Stimulated activated CD4-positive, alpha-beta T cell treated with anti-CD3 and anti-CD28 coated beads, Interleukin-4, amount 100 ng/mL, for 4 hours (primary cell): ENCODE measurements at places on chromosomes 12 and 14.
A peak's percentile ranks its signal among the peaks of the same experiment; 100 is the strongest.

GRCh38 chr14:21326972-21327371 is 47.1 kb downstream of the RPGRIP1 start:
- DNase-seq, result no peak

- DNase-seq, result no peak
Observed at GRCh38 chr12:79897617-79898016, 37.3 kb downstream of the PPP1R12A start.

- no peak for DNase-seq
Observed at GRCh38 chr14:49479432-49479831, 106.7 kb downstream of the RPS29 start.

GRCh38 chr14:72892879-72893635 is 844 bp downstream of the DPF3 start:
- peak; percentile 8 for DNase-seq

GRCh38 chr14:77909911-77910310 is 110.0 kb downstream of the ADCK1 start:
- DNase-seq, result no peak

- no peak for DNase-seq
Observed at GRCh38 chr14:74858022-74858421, 17.9 kb downstream of the PROX2 start.

DNA sequence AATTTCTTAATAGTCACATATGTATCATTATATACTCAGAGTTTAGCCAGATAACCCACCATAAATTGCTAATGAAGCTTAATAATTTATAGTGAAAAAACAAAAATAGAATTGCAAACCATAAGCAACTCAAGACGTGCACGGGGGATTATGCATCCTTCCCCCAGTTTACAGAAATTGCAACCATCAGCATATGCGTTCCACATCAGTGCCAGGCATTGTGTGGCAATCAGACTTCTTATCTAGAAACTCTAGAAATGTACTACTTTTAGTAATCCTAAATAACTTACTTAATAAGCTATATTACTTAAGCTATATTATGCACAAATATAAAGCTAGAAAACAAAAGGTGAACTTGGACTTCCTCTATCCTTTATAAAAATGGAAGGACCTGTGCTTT is 115.8 kb downstream of the CRADD start:
- DNase-seq, result no peak

GRCh38 chr12:65902500-65902899 is 78.2 kb downstream of the HMGA2 start:
- no peak for DNase-seq

DNA sequence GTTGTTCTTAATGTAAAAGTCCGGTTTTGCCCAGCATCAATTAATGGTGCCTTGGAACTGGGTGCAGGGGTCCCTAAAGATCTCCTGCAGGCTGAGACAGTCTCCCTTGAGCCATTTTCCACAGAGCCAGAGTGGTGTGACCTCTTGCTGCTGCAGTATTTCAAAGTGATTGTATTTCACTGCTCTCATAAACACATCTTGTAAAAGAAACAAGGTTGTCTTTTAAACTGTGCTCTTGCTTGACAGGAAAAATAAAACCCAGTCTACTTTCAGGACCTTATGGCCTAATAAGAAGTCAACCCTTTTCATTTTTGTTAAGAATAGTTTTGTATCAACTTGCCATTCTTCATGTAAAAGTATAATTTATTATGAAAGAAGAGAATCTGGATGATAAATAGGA is 44.7 kb downstream of the TMEM117 start:
- no peak for DNase-seq

- no peak for DNase-seq
Observed at GRCh38 chr12:14654842-14655241, 41.6 kb downstream of the GUCY2C start.

- no peak for DNase-seq
Observed at GRCh38 chr14:53640695-53641094, 315.9 kb downstream of the BMP4 start.

GRCh38 chr12:52362118-52362726 is 5.1 kb downstream of the KRT85 start:
- no peak for DNase-seq

DNA sequence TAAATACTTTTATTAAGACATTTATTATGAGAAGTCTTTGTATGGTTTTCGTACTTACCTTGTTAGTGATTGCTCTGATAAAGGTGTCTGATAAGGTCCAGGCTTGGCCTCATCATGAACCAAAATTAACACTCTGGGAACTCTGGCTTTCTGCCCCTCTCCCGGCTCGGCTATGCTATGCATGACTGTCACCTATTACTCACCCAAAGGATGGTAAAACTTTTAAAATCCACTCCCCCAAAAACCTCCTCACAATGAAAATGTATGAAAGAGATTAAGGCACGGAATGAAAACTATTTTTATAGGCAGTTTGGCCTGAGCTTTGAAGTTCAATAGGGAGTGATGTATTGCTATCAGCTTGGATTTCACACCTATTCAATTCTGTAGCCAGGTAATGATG is 217.3 kb upstream of the TBX3 start:
- no peak for DNase-seq

DNA sequence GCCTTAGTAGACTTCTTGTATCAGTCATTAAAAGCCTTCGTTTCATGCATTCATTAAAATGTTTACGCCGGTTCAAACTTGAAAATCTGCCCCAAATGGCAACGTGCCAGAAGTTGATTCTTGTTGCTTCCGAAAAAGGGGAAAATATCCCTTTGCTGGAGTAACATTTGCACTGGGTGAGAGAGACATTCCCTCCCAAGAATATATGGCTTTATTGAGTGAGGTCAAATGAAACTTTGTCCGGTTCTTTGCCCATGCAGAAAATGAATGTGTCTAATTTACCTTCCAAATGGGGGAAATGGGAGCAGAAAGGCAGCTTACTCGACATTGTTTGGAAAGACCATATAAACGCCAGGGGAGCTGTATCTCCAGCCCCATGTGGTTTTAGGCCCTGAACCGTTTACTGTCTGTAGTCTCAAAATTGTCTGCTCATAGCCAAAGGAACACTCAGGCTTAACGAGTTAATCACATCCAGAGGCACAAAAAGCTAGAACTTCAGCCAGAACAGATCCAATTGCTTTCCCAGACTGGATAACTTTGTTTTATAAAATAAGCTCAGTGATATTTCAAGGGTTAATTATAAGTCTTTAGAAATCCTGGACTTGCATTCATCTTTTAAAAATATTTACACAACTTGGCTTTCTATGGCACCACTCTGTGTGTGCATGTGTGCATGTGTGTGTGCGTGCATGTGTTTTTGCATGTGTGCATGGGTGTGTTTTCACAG is 2.9 kb upstream of the EMP1 start:
- DNase-seq, result no peak

DNA sequence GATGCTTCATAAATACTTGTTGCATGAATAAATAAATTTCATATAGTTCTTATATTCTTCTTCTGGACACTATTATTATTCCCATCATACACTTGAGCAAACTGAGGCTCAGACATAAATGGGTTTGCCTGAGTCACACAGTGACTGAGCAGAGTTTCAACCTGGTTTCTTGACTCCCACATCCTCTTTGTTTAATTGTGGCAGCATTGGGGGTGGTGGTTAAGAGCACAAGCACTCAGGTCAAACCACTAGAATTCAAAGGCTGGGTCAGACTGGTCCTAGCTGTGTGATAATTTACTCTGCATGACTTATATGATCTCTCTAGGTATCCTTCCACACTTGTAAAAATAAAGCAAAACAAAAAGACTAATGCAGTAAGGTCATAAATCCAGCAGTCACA is 274.9 kb upstream of the SRRM4 start:
- DNase-seq, result no peak

- no peak for DNase-seq
Observed at GRCh38 chr12:67545298-67545697, 103.2 kb upstream of the DYRK2 start.

- no peak for DNase-seq
Observed at GRCh38 chr14:94164685-94165431, 9.3 kb upstream of the PPP4R4 start.

DNA sequence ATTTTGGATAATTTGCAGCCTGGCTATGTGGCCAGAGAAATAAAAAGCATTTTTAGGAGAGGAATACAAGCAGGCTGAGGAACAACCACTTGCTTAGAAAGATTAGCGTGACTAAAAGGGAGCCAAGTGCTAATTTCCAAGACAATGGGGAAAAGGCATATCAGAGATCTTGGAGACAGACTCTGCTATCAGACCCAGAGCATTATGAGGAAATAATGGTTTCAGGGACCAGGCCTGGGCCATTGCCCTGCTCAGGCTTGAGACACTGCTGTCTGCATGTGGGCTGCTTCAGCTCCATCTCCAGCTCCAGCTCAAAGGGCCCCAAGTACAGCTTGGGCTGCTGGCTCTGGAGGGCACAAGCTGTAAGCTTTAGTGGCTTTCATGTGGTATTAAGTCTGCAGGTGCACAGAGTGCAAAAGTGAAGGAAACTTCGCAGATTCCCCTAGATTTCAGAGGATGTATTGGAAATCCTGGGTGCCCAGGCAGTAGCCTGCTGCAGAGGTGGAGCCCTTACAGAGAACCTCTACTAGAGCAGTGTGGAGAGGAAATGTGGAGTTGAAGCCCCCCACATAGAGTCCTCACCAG is 449.2 kb downstream of the ZFP36L1 start:
- DNase-seq, result no peak

- DNase-seq, result no peak
Observed at GRCh38 chr12:92136965-92137721, 8.5 kb downstream of the BTG1 start.

- no peak for DNase-seq
Observed at GRCh38 chr14:22412926-22413411, 176.1 kb downstream of the DAD1 start.

DNA sequence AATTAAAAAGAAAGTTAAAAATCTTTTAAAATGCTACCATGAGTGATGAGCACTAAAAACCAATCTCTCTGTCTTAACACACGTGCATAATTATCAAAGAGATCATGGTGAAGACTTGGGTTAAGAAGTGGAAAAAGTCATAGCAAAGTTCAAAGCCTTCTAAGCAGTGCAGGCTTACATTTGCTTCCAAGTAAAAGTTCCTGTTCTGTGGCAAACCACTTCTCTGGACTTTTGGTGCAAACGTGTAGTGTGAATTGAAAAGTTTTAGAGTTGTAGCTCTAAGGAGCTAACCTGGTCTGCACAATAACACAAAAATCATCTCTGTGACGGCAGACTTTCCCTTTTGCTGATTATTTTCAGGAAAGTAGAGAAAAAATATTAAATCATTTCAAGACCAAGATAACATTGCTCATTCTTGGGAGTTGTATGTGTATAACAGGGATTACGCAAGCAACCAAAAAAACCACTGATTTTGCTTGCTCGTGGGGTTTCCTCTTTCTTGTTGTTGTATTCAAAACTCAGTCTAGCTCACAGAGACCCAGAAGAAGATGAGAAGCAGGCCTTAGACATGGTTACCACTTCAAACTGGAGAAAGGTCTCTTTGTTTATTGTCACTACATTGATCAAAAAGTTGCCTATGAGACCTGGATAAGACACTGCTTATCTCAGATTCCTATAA is 2.3 kb upstream of the GLIPR1 start:
- DNase-seq, result no peak

GRCh38 chr12:62728741-62729140 is 206.2 kb downstream of the PPM1H start:
- DNase-seq, result no peak

DNA sequence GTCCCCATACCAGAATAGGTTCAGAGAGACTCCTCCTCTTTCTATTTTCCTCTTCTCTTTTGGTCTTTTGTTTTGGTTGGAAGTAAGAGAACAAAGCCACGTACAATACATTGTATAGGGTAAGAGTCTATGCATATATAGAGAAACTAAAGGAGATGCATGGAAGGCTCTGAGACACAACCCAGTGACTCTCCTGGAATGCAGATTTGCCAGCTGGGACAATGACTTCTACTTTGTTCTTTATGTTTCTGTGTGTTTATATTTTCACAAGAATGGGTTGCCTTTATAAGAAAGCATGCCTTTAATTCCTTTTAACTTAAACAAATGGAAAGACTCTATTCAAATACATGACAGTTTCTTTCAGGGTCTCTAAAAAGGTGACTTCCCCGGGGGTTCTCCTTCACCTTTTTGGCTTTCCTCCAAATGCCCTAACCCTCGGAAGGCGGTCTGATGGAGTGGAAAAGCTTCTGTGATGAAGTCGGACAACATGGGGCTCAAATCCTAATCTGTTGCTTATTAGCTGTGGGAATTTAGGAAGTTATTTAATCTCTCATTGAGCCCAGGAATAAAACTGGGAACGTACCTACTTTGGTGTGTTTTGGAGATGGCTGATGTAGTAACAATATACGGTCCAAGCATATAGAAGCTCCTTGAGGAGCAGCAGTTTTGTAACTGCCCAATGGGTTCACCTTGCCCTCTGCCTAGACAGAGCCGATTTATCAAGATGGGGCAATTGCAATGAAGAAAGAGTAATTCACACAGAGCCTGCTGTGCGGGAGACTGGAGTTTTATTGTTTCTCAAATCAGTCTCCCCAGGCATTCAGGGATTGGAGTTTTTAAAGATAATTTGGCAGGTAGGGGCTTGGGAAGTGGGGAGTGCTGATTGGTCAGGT is 9.1 kb upstream of the SERPINA1 start:
- no peak for DNase-seq

- no peak for DNase-seq
Observed at GRCh38 chr14:93936245-93936644, 9.1 kb downstream of the FAM181A start.

DNA sequence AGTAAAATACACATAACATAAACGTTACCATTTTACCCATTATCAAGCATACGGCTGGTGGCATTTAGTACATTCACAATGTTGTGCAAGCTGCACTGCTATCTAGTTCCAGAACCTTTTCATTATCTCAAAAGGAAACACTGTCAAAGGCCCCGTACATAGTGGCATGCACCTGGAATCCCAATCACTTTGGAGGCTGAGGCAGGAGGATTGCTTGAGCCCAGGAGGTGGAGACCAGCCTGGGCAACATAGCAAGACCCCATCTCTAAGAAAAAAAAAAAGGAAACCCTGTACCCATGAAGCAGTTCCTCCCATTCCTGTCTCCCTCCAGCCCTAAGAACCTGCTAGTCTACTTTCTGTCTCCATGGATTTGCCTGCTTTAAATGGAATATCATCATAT is 7.4 kb upstream of the HVCN1 start:
- DNase-seq, result no peak

DNA sequence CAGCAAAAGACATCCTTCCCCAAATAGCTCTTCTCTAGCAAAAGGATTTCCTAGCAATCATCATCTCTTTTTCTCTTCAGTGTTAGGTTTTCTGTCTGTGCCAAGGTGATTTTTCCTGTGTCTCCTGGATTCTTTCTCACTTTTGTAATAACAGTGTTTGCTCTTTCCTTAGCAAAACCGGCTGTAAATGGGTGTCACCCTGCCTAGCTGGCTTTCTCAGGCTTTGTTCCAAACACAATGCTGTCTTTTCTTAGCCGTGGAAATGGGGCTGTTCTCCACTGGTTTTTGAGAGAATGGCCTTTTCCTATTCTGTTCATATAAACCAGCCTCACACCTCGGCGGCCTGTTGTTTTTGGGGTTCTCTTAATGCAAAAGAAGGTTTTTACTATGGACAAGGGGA is 21.9 kb downstream of the JDP2 start:
- no peak for DNase-seq

- DNase-seq, result no peak
Observed at GRCh38 chr14:93857500-93858283, 69.4 kb upstream of the PRIMA1 start.
